Fibroblast of skin of right quadriceps (primary cell): ENCODE measurements at places on chromosomes 11 and 22.

GRCh38 chr11:19474954-19475721, 234.4 kb upstream of the E2F8 start:
- DNase-seq: no peak

GRCh38 chr22:49882519-49883293, 29.1 kb downstream of the ZBED4 start:
- DNase-seq: no peak

- no peak for DNase-seq
Observed at GRCh38 chr22:30887861-30888260, 80.7 kb downstream of the MORC2 start.

DNA sequence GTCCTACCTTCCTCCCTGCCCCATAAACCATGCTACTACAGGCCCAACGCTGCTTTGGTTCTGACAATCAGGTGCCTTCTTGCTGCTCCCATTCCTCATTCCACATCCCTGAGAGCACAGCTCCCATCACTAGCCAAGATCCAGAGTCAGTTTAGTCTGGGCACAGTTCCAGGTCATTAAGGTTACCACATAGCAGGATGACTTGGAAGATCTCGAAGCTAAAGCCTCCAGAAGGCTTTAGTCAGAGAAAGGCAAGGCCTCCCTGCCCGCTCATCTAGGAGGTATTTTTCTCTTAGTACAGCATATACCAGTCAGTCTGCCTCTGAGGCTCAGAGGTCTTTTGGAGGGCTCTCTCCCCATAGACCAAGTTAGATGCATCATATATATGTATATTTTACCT, 30.3 kb downstream of the TRIM66 start:
- peak; percentile 98 for DNase-seq

GRCh38 chr11:70074746-70075145, 3.4 kb upstream of the ANO1 start:
- no peak for DNase-seq

DNA sequence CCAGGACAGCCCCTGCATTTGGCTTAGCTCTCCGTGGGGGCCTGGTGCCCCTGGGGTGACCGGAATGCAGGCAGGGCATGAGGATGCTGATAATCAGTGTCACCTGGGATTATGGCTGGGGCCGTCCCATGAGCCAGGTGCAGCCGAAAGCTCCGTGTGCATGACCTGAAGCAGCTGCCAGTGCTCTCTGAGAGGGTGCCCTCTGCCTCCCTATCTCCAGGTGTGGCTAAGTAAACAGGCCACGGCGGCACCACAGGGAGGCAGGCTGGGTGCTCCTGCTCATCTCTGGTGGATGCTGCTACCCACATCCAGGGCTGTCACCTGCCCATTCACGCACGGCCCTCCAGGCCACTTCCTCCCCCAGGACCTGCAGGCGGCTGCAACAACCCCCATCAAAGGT, 29.8 kb downstream of the DUSP8 start:
- no peak for DNase-seq

DNA sequence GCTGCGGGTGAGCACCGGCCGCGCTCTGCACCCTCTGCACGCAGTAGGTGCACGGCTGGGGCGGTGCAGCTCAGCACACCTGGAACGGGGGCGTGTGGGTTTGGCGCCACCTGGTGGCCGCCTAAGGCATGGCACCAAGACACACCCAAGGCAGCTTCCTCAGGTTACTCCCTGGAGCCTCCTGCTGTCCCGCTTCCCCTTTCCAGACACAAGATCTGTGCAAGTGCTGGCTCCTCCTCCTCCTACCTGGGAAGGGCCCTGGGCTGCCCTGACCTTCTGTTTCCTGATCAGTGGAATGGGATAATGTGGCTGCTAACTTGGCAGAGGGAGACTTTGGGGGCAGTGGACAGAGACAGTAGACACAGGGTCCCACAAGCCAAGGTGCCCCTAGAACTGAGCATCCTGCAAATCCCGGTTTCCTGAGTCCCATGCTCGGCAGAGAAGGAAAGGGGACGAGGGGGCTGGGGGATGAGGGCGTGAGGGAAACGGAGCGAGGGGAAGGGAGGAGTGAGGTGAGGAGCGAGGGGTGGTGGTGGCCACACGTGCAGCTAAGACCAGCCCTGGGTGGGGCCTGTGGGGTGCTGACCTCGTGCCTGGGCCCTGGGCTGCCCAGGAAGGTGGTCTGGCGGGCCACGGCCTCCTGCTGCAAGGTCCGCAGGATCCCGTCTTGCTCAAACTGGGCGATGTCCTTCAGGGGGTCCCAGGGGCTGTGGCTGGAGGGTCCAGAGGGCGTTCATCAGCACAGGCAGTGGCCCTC, 34.8 kb upstream of the CARS1 start:
- DNase-seq: peak; percentile 45

DNA sequence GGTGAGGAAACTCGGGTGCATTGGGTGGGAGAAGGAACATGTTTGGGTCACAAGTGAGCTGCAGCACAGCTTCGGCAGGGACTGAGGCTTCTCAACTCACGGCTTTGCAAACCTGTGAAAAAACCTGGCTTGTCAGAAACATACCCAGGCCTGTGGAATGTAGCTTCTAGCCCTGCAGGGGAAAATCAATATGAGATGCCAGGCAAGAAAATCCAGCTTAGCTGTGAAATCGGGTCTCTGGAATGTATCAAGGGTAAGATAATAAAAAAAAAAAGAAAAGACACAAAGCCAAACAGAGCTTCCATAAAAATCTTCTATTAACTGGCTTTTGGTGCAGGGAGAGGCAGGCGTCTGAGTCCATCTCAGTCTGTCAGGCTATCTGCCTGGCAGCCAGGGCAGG, 28.5 kb downstream of the UQCR10 start:
- DNase-seq: no peak

GRCh38 chr11:85827748-85828639, 17.1 kb upstream of the SYTL2 start:
- peak; percentile 98 for DNase-seq

DNA sequence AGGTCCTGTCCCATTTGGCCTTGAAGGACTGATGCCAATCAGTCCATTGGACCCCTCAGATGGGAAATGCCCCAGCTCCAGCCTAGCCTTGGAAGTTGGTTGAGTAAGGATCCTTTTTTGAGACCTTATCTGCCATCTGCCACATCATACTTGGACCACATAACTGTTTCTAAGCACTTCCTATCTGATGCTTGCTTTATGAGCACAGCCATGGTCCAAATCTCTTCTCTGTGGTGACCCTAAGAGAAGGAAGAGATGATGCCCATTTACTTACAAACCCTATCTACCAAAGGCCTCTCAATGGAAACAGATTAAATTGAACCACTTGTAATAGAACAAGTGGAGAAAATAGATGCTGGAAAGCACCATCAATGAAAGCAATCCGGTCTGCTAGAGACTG, 53.8 kb upstream of the TTC12 start:
- DNase-seq: no peak

DNA sequence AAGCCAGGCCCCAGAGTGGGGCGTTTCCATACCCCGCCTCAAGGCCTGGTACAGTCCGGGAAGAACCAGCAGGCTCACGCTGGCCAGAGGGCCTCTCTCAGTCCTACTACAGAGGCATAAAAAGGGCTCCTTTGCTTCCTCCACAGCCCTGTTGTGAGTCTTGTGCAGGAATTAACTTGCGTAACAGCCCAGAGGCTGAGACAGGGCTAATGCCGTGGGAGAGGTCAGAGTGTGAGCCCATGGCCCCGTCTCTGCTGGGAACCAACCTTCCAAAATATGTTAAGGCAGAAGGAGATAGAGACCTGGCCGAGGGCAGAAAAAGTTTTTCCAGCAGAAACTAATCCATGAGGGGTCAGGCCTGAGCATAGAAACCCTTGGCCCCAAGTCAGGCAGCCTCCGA, 19.9 kb upstream of the TMEM184B start:
- no peak for DNase-seq

DNA sequence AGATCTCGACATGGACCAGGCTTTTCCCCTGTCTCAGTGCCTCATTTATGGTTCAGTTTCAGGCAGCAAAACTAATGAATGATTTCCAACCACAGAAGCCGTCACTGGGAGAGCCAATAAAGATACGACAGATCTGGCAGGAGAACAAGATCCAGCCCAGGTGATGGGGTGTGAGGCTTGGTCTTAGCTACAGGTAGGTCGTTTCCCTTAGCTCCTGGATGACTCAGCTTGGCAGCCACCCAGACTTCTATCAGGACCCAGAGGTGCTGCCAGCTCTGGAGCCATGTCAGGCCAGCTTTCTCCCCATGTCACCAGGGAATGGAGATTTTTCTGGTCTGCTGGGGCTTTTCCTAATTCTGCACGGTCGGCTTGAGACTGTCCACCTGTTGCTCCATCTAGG, 36.3 kb upstream of the APOBEC3A start:
- DNase-seq: no peak

DNA sequence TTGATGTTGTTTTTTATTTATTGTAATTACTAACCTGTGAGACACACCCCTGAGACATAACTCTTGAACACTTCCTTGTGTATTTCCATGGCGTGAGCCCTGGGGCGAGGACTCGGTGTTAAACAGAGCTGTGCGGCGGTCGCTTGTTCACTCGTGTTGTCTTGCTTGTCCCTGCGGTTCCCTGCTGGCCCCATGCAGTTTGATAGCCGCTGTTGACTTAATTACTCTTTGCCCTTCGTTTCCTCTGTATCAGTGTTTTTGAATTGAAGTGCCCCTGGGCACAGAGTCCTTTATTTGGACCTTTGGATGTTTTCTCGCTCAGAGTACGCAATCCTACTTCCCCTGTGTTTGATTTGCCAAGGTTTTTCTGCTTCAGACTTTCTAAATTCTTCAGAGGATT, 52.7 kb downstream of the TBC1D22A start:
- no peak for DNase-seq

DNA sequence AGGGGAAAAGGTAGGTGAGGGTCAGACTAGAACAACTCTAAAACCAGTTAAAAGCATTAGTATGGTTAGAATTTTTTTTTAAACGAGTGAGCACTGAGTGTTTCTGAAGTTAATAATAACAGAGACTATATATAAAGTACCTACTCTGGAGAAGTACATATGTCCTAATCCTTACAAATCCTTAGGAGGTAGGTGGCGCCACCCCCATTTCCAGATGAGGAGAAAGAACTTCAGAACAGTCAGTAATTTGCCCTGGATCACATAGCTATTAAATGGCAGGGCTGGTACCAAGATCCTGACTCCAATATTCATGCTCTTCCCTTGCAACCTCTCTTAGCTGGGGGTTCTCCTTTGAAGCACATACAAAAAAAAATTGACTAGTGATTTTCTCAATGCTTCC, 80.5 kb downstream of the CLPB start:
- DNase-seq: peak; percentile 15

DNA sequence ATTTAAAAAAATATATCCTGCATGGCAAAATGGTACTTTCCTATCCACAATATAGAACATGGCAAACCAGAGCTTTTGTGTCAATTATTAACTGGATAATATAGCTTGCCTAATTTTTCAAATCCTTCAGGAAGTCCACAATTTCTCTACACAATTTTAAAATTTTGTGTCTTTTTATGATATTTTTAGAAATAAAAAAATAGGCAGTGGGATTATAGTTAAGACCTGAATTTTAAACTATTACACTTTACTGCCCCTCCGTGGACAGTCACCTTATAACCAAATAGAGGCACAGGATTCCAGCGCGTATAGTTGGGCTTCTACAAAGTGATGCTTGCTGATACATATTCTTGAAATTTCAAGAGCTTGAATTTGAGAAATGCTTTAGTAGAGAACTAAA, 2.1 kb upstream of the DMC1 start:
- peak; percentile 42 for DNase-seq

- no peak for DNase-seq
Observed at GRCh38 chr22:46812034-46812605, 49.7 kb downstream of the TBC1D22A start.

DNA sequence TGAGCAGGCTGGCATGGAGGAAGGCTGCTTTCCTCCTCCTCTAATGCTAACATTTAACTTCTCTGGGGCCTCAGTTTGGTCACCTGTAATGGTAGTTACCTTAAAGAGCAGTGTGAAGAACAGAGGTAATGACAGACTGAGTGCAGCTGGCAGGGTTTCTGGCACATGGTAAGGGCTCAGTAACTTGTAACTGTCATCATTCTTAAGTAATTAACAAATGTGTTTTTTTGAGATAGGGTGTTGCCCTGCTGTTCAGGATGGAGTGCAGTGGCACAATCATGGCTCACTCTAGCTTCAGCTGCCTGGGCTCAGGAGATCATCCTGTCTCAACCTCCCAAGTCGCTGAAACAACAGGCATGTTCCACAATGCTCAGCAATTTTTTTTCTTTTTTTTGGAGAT, 242.0 kb upstream of the SYN3 start:
- DNase-seq: no peak

DNA sequence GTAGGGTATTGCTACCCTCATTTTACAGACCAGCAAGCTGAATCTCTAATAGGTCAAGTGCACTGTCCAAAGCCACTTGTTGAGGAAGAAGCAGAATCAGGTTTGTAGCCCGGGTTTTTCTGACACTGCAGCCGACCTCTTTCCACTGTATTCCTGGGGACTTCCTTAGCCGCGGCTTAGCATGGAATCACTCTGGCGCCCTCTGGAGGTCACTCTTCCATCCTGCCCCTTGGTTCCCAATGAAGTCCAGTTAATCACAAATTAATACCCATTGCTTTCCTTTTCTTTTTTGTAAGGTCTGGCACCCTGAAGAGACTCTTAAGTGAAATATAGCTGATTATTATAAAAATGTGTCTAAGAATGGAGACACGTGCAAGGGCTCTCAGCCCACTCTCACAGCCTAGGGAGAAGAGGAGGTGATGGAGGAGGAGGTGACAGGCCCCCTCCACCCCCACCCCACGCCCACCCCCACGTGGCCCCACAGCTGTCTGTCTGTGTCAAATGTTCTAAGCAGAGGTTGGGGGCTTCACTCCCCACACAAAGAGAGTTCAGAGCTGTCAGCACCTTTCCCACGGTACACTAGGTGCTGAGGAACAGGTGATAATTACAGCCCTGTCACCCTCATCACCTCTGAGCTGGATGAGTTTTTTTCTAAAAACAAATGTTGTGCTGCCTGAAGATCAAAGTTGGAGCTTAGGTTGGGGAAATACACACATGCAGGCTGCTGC, 57.7 kb upstream of the DRD2 start:
- DNase-seq: peak; percentile 56
